ENCODE measurements at places on chromosomes 16 and 17.

- no peak for DNase-seq
Observed at GRCh38 chr17:79231766-79232287, 157.2 kb downstream of the ENGASE start.

DNA sequence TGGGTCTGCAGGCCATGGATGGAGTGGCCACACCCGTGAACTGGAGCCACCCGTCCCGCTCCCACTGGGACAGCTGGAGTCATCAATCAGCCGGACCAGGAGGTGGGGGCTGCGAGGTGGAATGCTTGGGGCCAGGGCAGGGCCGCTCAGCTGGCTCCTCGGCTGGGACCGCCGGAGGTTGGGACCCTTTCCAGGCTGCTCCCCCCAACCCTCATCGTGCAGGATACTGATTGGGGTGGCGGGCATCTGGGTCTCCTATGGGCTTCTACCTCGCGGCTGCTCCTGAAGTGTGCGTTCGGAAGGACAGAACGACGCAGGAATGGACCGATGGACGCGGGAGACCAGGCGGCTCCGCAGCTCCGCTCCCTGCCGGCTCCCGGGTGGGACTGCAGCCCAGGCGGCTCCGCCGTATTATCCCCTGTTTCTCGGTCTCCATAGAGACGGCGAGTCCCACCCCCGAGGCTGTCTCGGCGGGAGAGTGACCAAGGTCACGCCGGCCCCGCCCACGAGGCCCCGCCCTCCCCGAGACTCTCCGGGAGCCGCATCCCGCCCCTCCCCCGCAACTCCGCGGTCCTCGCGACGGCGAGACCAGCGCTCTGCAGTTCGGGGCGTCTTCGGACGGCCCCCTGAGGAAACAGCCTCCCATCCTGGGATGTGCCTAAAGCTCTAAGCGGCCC lies at the start of gene TPPP3:
Gene TPPP3, minus strand, starts transcription at position 388 of the 677 bp plus-strand sequence. CDS start 2,387 bp downstream, outside the sequence.
- peak; percentile 82 for DNase-seq

DNA sequence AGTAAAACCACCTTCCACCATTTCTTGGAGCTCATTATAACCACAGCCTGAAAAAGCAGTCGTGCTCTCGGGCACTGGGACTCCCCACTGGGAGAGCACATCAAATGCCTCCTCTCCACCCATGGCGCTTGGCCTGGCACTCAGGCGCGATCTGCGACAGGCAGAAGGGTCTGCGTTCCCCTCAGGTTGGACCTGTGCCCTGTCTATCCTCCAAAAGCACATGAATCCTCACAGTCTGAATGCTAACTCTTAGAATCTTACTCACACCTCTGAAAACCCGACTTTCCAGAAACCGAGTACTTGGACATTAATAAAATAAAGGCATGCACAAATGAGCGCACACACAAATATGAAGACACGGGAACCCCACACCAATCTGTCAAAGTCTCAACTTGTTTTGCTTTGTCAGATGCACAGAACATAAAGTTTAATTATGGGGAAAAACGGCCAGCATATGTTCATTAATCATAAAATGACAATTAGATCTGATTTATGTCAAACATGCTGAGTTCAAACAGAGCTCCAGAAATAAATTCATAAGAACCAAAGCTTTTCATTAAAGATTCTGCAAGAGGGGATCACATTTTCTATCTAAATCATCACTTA lies 20.5 kb upstream of the FAAP100 start:
- no peak for DNase-seq

GRCh38 chr16:74747716-74748615 lies 26.7 kb downstream of the FA2H start:
- DNase-seq = no peak

DNA sequence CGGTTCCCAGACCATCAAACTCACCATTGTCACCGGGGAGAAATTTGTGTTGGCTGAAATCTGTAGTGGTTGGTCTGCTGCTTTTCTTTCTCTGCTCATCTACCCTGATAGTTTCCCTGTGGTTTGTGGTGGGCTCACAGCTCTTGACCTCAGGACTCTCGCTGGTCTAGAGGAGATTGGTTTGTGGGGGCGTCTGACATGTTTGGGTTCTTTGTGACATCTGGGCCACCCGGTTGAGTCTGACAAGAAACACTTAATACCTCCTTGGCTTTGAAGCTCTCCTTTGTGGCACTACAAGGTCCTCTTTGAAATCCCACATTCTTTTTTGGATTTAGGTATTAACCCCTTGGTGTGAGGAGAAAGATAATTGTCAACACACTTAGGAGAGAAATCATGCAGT lies 662.0 kb downstream of the WWOX start:
- DNase-seq = no peak

DNA sequence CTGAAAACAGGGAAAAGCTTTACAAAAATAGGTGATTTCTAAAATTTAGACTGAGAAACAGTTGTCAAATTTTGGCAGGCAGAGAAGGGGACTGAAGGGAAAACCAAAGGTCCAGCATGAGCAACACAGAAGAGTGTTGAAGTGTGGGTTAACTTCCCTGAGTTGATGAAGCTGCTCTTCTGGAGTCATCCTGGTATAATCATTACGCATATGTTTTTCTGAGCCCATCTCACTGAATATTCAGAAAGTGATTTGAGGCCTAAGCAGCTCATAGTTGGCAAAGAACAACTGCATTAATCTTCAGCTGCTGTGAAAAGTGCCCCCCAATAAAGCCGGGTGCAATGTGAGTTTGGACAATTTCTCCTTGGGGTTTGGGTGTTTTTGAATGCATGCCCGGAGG lies 115.0 kb upstream of the RBBP6 start:
- DNase-seq = no peak

DNA sequence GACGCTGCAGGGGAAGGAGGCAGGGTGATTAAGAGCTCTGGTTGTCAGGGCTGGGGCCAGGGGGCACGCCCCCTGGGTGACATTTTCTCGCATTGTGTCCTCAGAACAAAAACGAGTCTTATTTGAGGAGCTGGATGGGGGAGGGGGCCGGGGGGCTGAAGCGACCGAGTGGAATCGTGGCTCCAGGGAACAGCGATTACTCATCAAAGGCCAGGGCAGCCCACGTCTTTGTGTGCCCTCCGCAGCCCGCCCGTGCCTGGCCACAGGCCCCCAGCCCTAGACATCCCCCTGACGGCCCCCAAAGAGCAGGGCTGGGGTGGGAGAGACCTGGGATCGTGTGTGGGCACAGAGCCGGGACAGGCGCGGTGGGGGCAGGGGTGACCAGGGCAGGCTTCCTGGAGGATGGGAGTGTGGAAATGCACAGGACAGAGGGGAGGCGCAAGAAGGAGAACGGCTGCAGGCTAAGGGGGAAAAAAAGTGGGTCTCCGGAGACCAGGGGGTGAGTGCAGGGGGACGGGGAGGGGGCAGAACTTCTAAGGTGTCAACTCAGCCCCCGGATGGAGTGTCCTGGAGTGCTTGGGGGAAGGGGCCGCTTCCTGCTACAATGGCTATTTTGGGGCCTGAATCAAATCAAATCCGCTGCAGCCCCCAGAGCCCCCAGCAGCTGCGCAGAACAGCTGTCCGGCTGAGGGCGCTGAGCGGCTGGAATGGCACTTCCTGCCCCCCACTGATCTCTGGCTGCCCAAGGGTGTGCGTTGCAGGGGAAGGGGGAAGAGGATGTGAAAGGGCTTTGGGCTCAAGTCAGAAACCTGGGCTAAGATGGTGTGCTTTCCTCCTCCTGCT lies 24.0 kb upstream of the PHB1 start:
- DNase-seq = peak; percentile 71

GRCh38 chr16:88070341-88070740 lies 119.1 kb downstream of the BANP start:
- DNase-seq = no peak

- no peak for DNase-seq
Observed at GRCh38 chr16:57128771-57129389, 36.5 kb downstream of the CPNE2 start.

DNA sequence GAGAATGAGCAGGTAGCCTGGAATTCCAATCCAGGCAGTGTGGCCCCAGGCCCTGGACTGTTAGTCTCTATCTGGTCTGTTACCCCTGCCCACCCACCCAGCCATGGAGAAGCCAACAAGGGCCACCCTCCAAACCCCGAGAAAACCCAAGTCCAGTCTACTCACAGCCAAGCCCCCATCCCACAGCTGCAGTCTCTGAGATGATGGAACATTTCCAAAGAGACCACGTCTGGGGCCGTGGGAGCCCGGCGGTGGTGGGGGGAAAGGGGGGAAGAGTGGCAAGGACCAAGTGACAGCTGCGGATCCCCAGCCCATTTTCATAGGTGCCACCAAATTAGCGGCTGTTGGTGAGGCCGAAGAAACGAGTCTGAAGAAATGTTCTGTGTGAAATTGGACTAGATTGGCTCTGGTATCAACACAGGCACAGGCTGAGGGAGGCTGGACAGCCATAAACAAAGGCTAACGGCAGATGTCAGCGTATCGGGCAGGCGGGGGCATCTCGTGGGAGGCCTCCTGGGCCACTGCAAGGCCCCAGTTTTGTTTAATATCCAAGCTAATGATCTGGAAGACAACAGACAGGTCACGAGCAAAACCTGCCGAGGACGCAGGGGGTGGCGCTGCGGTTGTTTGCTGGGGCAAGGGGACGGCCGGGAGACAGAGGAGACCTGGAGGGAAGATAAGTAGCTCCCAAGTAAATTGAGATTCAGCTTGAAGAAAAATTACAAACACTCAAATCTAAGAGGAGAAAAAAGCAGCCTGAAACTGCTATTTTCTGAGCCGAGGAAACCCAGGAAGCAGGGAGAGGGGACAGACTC lies 53.4 kb downstream of the RBFOX3 start:
- no peak for DNase-seq

DNA sequence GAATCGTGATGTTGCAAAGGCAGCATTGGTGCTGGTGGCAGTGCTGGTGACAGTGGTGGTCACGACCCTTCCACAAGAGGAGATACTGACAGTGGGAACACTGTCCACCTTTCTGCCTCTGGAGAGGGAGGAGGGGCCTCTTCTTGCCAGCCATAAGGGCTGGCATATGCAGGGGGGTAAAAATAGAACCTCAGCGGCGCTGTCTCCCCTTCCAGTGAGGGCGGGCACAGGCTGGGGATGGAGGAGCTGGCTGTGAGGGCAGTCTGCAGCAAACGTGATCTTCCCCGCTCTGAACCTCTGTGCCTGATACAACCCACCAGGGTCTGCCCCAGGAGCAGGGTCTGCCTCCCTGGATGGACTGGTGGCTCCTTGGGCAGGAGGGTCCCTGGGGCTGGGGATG lies 3.4 kb downstream of the RAP1GAP2 start:
- DNase-seq = no peak

DNA sequence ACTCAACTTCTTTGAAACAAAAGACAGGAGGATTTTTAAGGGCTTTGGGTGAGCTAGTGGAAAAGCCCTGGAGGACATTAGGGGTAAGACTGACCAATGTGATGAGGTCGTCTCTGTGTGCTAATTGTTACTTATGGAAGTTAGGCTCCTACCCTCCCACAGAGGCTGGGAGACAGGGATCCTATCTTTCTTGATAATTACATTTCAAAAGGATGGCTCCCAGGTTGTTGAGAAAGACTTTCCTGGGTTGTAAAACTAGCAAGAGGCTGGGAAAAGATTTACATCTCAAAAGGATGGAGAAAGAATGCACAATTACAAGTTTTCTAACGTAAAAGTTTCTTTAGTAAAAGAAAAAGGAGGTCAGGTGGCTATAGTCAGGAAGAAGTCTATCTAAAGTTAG lies 605.8 kb upstream of the GOT2 start:
- peak; percentile 58 for DNase-seq

GRCh38 chr17:27751166-27751565 lies 49.2 kb downstream of the NOS2 start:
- no peak for DNase-seq

GRCh38 chr16:10594312-10594950 lies 14.0 kb upstream of the EMP2 start:
- DNase-seq = no peak

DNA sequence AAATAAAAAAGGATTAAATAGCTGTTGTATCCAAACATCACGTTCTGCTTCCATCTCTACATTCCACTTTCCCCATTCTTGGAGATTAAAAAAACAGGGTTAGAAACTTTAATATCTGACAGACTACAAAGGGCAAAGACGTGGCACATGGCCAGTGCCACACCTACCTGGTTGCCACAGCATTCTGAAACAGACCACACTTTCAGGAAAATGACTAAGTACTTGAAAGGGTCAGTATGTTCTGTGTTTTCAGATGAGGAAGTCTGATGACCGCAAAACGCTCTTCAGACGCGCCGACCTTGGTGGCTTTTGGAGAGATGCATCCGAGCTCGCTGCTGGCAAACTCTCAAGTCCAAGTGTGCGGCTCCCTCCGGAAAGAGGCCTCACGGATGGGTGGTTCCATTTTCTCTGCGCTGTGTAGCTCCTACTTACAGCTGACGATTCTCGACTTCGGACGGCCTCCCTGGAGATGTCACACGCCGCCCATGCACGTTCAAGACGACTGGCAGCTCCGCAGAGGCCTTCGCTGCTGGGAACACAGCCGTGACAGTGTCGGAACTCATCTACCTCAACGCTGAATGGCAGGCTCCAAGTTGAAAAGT lies 15.5 kb downstream of the MAP1LC3B start:
- no peak for DNase-seq

DNA sequence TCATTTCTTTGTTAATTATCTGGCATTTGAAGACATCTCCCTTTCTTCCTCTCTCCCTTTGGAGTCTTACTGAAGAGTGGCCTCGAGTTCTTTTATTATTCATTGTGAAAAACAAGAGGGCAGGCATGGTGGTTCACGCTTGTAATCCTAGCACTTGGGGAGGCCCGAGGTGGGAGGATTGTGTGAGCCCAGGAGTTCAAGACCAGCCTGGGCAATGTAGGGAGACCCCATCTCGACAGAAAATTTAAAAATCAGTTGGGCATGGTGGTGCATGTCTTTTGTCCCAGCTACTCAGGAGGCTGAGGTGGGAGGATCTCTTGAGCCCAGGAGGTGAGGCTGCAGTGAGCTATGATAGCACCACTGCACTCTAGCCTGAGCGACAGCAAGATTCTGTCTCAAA lies 20.1 kb downstream of the BPTF start:
- DNase-seq = no peak

- no peak for DNase-seq
Observed at GRCh38 chr16:55690841-55691240, 35.1 kb downstream of the SLC6A2 start.

DNA sequence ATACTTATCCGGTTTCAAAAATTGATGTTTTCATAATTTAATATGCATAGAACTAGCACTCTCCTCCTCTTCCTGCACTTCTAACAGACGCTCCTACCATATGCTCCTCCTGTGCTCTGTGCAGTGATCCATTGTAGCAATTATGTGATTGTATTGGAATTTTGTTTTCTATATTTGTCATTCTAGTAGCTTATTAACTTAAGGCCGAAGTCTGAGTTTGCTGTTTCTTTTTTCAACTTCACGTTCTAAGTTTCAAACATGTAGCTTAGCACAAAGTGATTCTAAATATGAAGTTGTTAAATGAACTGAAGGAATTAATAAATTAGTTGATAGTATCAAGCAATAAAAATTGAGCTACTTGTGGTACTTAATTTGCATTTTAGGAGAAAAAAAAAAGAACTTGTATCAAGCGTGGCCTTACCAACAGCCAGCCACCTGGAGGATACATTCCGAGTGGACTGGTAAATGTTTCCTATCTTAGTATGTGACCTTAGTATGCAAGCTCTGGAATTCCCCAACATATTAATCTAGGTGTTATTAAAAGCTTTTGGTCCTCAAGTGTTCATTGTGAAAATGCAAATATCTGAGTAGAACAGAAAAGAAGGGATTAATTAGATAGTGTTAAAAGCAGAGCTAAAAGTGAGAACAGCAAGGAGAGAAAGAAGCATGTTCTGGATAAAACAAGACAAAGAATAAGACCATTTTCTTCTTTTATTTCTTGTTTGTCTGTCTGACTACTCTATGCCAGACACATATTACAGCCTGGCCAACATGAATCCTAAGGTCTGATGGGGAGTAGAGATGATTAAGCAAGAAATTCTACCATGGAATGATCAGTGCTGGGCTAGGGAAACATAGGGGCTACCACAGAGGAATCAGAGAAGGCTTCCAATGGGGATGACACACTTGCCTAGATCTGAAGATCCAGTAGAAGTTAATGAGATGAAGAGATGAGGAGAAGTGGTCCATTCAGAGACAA lies 290.4 kb upstream of the MON1B start:
- no peak for DNase-seq

All from ELF-1 (cell line).